AG08395 (cell line): ENCODE measurements at places on chromosomes 4 and X.

DNA sequence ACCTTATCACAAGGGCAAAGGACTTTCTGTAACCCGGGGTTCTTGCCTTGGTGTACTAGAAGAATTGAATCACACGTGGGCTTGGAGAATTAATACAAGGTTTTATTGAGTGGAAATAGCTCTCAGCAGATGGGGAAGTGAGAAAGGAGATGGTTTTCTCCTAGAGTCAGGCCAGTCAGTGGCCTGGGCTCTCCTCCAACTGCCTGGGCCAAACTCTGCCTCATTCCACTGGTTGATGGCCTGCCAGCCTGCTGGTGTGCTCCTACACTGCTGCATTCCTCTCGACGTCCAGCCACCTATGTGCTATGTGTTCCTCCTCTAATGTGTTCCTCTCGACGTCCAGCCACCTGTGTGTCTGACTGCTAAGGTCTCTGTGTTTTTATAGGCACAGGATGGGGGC is 35.3 kb upstream of the SPIN2A start:
- no peak for DNase-seq

- DNase-seq = no peak
Measured at GRCh38 chr4:113978561-113979147, 793 bp downstream of the ARSJ start.

DNA sequence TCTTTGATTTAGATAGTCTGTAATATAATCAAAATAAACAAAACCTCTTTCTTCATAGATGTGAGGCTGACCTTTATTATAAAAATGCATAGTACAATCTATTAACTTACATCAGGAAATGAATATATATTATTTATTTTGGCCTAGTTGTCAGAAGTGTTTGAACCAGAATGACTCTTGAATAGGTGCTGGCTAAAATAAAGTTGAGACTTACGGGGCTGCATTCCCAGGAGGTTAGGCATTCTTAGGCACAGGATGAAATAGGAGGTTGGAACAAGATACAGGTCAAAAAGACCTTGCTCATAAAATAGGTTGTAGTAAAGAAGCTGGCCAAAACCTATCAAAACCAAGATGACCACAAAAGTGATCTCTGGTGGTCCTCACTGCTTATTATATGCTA is 1193.3 kb upstream of the IGFBP7 start:
- DNase-seq = no peak

- no peak for DNase-seq
Measured at GRCh38 chrX:40784516-40785151, 49.3 kb upstream of the MED14 start.

GRCh38 chr4:140151699-140152012 is 2.3 kb downstream of the MAML3 start:
- peak; percentile 42 for DNase-seq

DNA sequence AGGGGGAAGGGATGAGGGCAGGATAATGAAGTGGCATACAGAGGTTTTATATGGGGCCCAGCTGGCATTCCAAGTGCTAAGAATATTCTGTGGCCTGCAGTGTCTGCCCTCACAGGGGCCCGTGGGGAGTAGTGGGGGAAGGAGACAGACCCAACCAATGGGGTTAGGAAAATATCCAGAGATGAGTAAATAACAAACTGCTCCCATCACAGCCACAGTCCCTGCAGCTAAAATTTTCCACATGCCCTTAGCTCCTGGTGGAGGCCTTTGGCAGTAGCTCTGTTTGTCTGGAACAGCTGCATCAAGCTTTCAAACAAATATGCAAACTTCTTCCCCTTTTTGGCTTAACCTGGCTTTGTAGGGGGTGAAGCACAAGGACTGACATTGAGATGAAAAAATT is 3.1 kb downstream of the SRPX2 start:
- DNase-seq = peak; percentile 29
